ENCODE measurements at places on chromosomes 3 and 15. TPM values are rescaled to one million over a fixed set of nuclear protein-coding genes. Genes with fewer than 3 reads are reported as not detected.
A peak's percentile ranks its signal among the peaks of the same experiment; 100 is the strongest.

CCDC71 gene
- 27.6 TPM for total RNA-seq

DNA sequence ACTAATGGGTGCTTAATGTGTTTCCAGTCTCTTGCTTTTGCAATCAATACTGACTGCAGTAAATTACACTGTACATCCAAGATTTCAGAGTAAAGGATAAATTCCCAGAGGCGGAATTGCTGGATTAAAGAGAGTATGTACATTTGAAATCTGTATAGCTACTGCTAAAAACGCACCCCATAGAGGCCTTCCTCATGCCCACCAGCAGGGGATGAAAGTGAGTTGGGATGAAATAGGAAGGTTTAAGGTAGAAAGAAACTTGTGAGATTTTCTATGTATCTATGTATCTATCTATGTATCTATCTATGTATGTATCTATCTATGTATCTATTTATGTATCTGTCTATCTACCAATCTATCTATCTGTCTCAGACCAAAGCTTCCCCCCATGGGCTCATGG is 28.4 kb downstream of the TMEM44 start:
- H3K4me1 ChIP-seq = no peaks in the 10 kb centered on the region
- no peak for DNase-seq
- peaks cover 6% of the 10 kb centered on the region for H3K36me3 ChIP-seq
- no peak overlapping the region for H3K4me3 ChIP-seq

MINAR1 gene
- total RNA-seq = 0.74 TPM

DNA sequence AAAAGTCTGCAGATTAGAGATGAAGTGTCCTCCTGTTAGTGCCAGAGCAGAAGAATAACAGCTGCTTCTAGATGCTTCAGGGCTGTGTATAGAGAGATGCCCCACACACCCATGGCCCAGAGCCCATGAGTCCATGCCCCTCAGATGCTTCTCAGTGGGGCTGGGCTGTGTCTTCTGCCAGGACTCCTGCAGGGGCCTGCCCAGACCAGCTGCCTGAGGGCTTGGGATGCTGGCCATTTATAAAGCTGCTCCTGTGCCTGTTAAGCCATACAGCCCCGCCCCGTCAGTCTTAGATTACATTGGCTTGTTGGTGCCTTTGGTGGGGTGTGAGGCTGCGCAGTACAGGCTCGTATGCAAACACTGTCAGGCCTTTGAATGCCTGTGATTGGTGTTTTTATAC is 318.0 kb upstream of the CTDSPL start:
- no peaks in the 10 kb centered on the region for H3K36me3 ChIP-seq
- H3K4me1 ChIP-seq = no peaks in the 10 kb centered on the region
- no peak for DNase-seq
- H3K27ac ChIP-seq = no peak overlapping the region

GRCh38 chr3:124298301-124298700 is 306.4 kb upstream of the ROPN1 start:
- H3K4me3 ChIP-seq = no peak overlapping the region
- no peaks in the 10 kb centered on the region for H3K4me1 ChIP-seq
- H3K36me3 ChIP-seq = no peaks in the 10 kb centered on the region
- H3K27ac ChIP-seq = no peak overlapping the region

SYNPR gene
- 0.64 TPM for total RNA-seq

DNA sequence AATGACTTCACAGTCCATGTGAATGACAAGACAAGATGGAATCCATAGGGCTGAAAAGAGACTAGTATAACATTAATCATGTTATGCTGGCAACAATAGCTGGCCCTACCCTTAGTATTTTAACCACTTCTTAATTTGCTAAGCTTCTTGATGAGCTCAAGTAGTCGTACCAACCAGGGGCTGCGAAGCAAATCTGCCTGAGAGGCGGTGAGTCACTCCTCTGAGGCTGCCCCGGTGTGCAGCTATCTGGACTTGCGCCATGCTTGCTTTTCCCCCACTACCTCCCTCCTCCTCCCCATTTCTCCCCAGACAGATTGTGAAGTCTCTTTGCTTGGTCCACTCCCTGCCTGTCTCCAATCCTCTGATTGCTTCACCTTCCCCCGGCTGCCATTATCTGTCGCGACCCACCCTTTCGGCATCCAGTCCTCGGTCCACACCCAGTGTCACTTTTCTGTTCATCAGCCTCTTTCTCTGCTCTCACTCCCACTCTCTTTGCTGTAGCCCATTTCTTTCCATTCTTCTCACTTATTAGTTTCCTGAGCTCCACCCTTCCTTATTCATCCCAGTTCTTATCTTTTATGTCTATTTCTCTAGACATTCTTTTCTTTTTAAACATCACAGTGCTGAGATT is 42.7 kb downstream of the DUT start:
- no peak for DNase-seq
- no peaks in the 10 kb centered on the region for H3K4me1 ChIP-seq
- H3K4me3 ChIP-seq = no peak overlapping the region
- H3K27ac ChIP-seq = no peak overlapping the region
- no peaks in the 10 kb centered on the region for H3K27me3 ChIP-seq

PIGZ gene
- total RNA-seq = 0.29 TPM

DNA sequence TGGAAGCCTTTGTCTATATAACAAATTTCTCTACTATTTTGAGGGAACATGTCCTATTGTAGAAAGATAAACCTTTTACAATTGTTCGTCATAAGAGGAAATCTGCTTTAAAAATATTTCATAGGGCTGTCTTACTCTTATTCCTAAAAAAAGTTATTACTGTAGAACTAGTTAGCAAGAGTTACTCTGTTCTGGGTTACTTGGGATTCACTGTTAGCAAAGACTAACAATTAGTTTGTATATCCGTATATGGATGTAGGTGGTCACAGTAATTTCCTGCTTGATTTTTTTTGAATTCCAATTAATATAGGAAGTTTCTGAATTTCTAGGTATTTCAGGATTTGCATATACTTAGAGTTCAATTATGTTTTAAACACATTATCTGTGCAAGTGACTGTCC is 413.5 kb downstream of the RBMS3 start:
- H3K27ac ChIP-seq = no peak overlapping the region
- peaks cover 3% of the 10 kb centered on the region for H3K4me1 ChIP-seq
- H3K27me3 ChIP-seq = no peaks in the 10 kb centered on the region
- no peak overlapping the region for H3K4me3 ChIP-seq
- no peaks in the 10 kb centered on the region for H3K36me3 ChIP-seq
- DNase-seq = no peak

- DNase-seq = no peak
- H3K4me1 ChIP-seq = peaks cover 5% of the 10 kb centered on the region
- H3K4me3 ChIP-seq = no peak overlapping the region
- no peaks in the 10 kb centered on the region for H3K27me3 ChIP-seq
- peaks cover 7% of the 10 kb centered on the region for H3K36me3 ChIP-seq
- H3K27ac ChIP-seq = no peak overlapping the region
Measured at GRCh38 chr3:71226565-71227269, 356.8 kb downstream of the FOXP1 start.

AHSG gene
- total RNA-seq = not detected

GRCh38 chr3:129603991-129604749 is 2.3 kb downstream of the PLXND1 start:
- no peaks in the 10 kb centered on the region for H3K36me3 ChIP-seq
- H3K4me3 ChIP-seq = peak overlapping the region; percentile 93
- peaks cover 6% of the 10 kb centered on the region for H3K27me3 ChIP-seq
- H3K4me1 ChIP-seq = peaks cover 3% of the 10 kb centered on the region
- DNase-seq = no peak

DNA sequence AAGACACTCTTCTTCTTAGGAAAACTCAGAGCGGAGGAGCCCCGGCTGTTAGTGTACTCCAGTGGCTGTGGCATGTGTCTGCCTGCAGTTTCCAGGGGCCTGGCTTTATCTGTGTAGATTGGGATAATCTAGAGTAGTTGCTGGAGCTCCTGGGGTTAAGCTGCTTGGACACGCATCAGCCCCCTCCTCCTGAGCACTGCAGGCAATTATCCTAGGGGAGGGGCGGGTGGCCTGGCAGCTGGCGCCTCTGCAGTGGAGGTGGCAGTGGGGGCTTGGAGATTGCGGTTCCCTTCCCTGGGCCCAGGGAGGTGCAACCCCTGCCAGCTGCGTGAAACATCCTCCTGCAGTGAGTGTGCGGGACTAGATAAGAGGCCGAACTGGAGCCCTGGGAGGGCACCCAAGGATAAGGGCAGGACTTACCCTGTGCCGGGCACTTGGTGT is 68.2 kb downstream of the EFCAB12 start:
- H3K4me3 ChIP-seq = no peak overlapping the region
- H3K27me3 ChIP-seq = no peaks in the 10 kb centered on the region
- no peak for DNase-seq
- H3K27ac ChIP-seq = no peak overlapping the region
- H3K36me3 ChIP-seq = peaks cover 8% of the 10 kb centered on the region

DNA sequence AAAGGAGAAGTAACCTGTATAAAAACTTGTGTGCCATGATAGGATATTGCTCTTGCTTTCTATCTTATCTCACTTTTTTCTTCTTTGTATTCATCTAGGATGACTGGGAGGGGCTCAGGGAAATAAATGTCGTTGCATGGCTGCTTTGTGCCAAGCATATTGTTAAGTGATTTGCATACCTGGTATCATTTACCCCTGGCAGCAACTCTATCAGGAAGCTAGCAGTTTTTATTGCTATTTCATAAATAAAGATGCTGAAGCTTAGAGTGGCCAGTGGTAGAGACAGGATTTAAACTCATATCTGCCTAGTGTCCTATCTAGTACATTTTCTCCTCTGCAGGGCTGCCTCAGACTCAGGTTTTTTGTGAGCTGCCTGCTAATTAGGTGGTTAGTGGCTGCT is 253.3 kb downstream of the PTPRG start:
- no peaks in the 10 kb centered on the region for H3K36me3 ChIP-seq
- no peaks in the 10 kb centered on the region for H3K27me3 ChIP-seq
- H3K4me1 ChIP-seq = peaks cover 5% of the 10 kb centered on the region
- no peak overlapping the region for H3K4me3 ChIP-seq
- H3K27ac ChIP-seq = no peak overlapping the region

GRCh38 chr3:109548192-109548938 is 211.0 kb upstream of the DPPA4 start:
- H3K36me3 ChIP-seq = no peaks in the 10 kb centered on the region
- no peak overlapping the region for H3K4me3 ChIP-seq
- no peaks in the 10 kb centered on the region for H3K4me1 ChIP-seq
- H3K27me3 ChIP-seq = no peaks in the 10 kb centered on the region
- H3K27ac ChIP-seq = no peak overlapping the region

FAM43A gene
- total RNA-seq = 2.7 TPM

DNA sequence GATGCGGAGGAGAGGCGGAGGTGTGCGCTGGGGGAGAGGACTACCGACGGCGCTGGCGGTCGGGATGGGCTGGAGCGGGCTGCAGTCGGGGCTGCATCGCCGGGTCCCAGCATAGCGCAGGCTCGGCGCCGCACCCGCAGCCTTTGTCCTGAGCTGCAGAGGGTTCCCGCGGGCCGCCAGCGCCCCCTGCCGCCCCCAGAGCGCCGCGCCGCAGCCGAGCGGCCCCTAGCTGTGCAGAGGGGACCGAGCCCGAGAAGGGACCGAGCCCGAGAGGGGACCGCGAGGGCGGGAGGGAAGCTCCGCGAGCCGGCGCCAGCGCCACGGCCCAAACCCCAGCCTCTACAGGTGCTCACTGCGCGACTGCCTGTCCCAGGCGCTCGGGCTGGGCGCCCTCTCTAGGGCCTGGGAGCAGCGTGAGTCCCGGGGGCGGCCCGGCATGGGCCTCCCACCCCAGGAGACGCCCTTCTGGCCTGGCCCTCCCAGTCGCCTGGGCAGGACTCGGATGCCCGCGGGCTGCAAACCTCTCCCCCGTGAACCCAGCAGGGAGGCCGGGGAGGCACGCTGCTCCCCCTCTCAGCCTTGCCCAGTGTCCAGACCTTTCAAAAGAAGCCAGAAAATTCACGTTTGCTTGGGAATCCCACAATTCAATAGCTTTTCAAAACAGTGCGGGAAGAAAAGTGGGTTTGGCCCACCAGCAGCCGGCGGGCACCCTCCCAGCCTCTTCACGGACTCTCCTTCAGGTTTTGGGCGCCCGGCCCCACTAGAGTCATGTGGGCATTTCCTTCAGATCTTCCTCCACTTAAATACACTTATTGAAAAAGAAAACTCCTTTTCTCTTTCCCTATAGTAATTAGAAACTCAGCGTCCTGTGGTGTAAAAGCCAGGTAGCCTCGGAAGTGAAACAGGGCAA is 134.7 kb downstream of the TPRA1 start:
- H3K36me3 ChIP-seq = no peaks in the 10 kb centered on the region
- no peak overlapping the region for H3K27ac ChIP-seq
- H3K4me3 ChIP-seq = peak overlapping the region; percentile 74
- peaks cover 12% of the 10 kb centered on the region for H3K27me3 ChIP-seq
- no peaks in the 10 kb centered on the region for H3K4me1 ChIP-seq
- peak; percentile 90 for DNase-seq

DNA sequence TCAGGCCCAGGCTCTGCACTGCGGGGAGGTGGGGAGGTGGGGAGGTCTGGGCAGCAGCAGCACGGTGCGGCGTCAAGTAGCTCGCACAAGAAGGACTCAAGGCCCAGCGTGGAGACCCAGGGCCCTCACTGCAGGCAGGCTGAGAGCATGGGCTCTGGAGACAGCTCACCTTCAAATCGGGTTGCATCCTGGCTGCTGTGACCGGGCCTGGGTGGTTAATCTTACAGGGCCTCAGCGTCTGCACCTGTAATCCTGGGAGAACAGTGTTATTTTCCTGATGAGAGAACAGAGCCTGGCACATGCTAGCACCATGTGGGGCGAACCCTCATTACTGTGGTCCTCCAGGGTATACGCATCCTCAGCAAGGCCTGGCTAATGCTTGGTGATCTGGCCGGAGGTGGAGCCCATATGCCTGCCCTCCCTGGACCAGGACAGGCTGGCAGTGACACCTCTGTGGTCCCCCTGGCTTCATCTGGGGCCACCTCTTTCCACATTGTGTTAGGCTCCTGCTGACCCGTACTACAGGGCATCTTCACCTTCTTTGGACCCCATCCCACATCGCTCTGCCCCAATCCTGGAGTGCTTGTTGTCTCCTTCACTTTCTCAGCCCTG is 55.5 kb downstream of the RGMA start:
- no peak overlapping the region for H3K4me3 ChIP-seq
- H3K27me3 ChIP-seq = no peaks in the 10 kb centered on the region
- no peaks in the 10 kb centered on the region for H3K36me3 ChIP-seq
- DNase-seq = no peak
- H3K27ac ChIP-seq = no peak overlapping the region

APBA2 gene
- total RNA-seq = 12.2 TPM

DNA sequence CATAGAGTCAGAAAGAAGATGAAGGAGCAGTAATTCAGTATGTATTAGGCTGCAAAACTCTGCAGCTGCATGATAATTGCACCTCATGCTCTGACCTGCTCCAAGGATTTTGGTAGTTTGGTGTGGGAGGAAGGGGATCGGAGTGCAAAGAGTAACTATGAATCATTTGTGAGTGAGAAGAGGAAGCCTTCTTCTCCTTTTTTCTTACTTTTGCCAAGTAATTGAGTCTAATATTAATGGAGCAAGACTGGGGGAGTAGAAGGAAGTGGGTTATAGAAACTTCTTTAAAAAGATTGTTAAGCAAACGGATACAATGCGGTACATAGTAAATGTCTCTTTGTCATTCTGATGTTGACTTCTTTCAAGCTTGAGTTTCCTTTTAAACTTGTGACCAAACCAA is 276.5 kb downstream of the EDEM1 start:
- peaks cover 4% of the 10 kb centered on the region for H3K4me1 ChIP-seq
- H3K27me3 ChIP-seq = no peaks in the 10 kb centered on the region
- no peak for DNase-seq
- no peak overlapping the region for H3K27ac ChIP-seq
- no peaks in the 10 kb centered on the region for H3K36me3 ChIP-seq

USP3 gene
- total RNA-seq = 14.2 TPM

TTLL13 gene
- total RNA-seq = not detected
